ENCODE measurements at places on chromosomes 4 and X. TPM values are rescaled to one million over a fixed set of nuclear protein-coding genes. Genes with fewer than 3 reads are reported as not detected.

- H3K4me3 ChIP-seq, result no peak overlapping the region
- H3K4me1 ChIP-seq, result peaks cover 27% of the 10 kb centered on the region
- DNase-seq, result no peak
- H3K27ac ChIP-seq, result no peak overlapping the region
- H3K36me3 ChIP-seq, result no peaks in the 10 kb centered on the region
These were observed 181.5 kb downstream of the SHROOM3 start for GRCh38 chr4:76616526-76616925.

- no peak overlapping the region for H3K4me3 ChIP-seq
- no peak for DNase-seq
- H3K27ac ChIP-seq, result no peak overlapping the region
- H3K4me1 ChIP-seq, result no peaks in the 10 kb centered on the region
These were observed 15.0 kb downstream of the SRPX2 start for GRCh38 chrX:100658941-100659381.

The PAGE2B gene
- total RNA-seq, result not detected

DNA sequence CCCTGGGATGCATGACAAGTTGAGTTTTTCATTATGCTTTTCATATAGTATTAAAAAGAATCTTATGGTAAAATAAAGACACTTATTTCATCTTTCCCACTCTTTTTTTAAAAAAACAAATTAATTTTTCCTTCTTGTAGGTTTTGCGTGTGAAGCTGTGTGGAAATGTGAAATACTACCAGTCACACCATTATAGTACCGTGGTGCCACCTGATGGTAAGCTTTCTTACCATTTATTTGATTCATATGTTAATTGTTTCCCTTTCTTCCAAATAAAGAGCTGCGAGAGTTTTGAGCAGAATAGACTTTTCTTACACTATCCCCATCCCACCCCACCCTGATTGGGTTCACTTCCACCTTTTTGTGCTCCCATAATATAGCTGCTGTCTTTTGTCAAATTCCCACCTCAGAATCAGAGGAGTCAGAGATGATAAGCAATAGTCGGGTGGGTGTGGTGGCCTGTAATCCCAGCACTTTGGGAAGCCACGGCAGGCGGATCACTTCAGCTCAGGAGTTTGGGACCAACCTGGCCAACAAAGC, 44.3 kb downstream of the CASP6 start:
- H3K36me3 ChIP-seq, result no peaks in the 10 kb centered on the region
- H3K4me3 ChIP-seq, result no peak overlapping the region
- H3K27ac ChIP-seq, result no peak overlapping the region
- no peaks in the 10 kb centered on the region for H3K27me3 ChIP-seq

DNA sequence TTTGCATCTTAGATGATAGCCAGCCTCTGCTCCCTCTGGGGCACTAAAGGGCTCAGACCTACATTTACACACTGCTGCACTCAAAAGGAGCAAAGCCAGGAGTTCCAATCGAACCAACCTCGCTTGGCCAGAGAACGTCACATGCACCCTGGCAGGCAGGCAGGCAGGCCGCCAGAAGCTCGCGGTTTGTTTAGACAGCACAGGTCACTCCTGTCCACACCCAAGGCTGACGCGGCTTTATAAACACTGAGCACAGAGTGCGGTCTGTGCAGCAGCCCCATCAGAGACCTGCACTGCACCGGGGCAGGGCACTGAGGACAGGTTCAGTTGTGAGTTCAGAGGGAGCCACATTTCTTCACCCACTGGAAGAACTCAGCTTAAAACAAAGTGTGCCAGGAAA, 143.9 kb downstream of the BCOR start:
- no peaks in the 10 kb centered on the region for H3K36me3 ChIP-seq
- H3K27ac ChIP-seq, result no peak overlapping the region
- peak; percentile 75 for DNase-seq
- H3K4me3 ChIP-seq, result no peak overlapping the region
- H3K4me1 ChIP-seq, result peaks cover 10% of the 10 kb centered on the region
- H3K27me3 ChIP-seq, result no peaks in the 10 kb centered on the region

The TRIM60 gene
- not detected for total RNA-seq

DNA sequence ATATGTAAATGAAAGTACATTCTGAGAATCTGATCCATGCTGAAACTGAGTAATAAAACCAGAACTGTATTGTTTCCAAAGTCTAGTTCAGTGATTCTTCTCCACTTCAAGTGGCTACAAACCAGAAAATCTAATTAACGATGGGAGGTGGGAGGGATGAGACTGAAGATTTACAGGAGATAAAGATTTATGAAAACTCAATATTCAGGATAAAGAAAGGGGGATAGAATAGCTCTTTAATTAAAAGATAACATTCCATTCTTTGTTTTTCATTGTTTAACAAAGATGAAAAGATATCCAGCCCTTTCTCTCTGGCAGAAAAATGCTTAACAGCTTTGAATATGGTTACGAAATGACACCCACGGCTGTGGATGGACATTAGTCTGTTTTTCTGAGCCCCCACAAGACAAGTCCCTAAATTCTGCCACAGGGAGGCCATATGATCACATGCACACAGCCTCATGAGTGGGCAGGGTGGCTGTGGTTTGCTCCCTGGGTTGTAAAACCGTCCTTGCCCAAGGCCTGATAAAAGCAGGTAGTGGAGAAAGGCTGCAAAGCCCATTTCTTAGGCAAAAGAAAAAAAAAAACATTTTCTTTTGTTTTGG, 36.4 kb downstream of the TMEM150C start:
- no peaks in the 10 kb centered on the region for H3K4me1 ChIP-seq
- no peak for DNase-seq
- H3K36me3 ChIP-seq, result no peaks in the 10 kb centered on the region
- no peaks in the 10 kb centered on the region for H3K27me3 ChIP-seq

The TBX22 gene
- total RNA-seq, result not detected

- H3K27me3 ChIP-seq, result no peaks in the 10 kb centered on the region
- no peak for DNase-seq
- H3K4me3 ChIP-seq, result no peak overlapping the region
- no peaks in the 10 kb centered on the region for H3K4me1 ChIP-seq
- no peaks in the 10 kb centered on the region for H3K36me3 ChIP-seq
These were observed 7.9 kb downstream of the RAB33A start for GRCh38 chrX:130179579-130180215.

The SSX4 gene
- total RNA-seq, result not detected

- H3K4me1 ChIP-seq, result no peaks in the 10 kb centered on the region
- no peaks in the 10 kb centered on the region for H3K36me3 ChIP-seq
- H3K4me3 ChIP-seq, result no peak overlapping the region
- H3K27me3 ChIP-seq, result no peaks in the 10 kb centered on the region
- no peak for DNase-seq
These were observed 28.6 kb downstream of the FAM241A start for GRCh38 chr4:112173593-112174558.

DNA sequence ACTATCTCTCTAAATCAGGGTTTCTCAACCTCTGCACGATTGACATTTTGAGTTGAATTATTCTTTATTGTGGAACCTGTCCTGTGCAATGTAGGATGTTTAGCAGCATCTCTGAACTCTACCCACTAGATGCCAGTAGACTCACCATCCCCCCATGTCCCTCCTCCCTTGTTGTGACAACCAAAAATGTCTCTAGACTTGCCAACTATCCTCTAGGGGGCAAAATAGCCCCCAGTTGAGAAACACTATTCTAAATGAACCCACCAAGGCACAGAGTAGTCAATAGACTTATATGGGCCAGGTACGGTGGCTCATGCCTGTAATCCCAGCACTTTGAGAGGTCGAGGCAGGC, 49.1 kb upstream of the GAB1 start:
- no peaks in the 10 kb centered on the region for H3K27me3 ChIP-seq
- no peak for DNase-seq
- no peak overlapping the region for H3K4me3 ChIP-seq
- H3K27ac ChIP-seq, result no peak overlapping the region
- no peaks in the 10 kb centered on the region for H3K4me1 ChIP-seq

DNA sequence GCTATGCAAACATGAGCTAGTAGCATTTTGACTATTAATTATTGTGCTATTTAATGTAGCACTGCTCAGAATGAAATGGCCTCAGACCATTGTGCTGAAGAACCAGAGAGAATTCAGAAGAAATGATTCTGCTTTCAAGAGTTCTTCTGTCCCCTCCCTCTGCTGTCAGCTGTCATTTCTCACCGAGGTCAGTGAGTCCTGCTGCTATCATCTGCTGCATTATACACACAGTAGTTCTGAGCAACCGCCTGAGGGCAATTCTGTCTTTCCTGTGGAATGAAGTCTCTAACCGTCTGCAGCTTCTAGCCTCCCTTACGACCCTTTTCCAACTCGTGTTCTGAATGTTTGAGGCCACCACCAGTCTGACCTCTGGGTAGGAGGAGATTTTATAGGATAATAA, 249.4 kb downstream of the HNRNPD start:
- no peak overlapping the region for H3K4me3 ChIP-seq
- no peaks in the 10 kb centered on the region for H3K27me3 ChIP-seq
- no peaks in the 10 kb centered on the region for H3K36me3 ChIP-seq

DNA sequence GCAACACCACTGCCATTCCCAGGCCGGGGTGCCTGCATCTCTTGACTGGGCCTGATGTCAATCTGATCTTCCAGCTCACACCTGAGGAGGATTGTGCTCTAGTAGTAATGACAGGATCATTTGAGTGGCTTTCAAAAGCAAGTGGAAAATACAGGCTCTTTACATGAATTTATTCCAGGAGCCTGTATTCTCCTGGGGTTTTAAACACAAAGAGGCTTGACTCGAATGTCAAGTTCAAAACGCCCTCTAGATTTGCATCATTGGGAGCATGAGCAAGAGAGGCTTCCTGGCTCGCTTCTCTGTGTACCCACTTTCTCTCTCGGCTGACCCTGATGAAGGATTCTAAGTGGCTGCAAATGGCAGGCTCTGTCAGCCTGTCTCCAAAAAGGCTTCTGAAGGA, 199.5 kb upstream of the PUDP start:
- no peaks in the 10 kb centered on the region for H3K4me1 ChIP-seq
- no peak for DNase-seq
- H3K27me3 ChIP-seq, result no peaks in the 10 kb centered on the region
- no peaks in the 10 kb centered on the region for H3K36me3 ChIP-seq

DNA sequence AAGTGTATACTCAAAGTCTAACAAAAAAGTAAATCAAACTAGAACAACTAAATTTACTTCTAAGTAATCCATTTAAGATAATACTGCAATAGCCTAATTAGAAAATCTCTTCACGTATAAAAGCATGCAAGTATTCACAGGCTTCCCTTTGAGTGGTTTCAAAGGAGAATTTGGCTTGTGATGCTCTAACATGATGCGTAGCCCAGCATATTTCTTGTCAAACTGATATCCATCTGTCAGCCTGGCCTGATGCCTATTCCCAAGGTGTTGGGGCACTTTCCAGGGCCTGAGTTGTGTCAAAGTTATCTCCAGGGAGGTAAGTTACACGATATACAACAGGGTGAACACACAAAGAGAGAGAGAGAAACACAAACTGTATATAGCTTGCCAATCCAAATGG, 287.0 kb upstream of the MAGEB18 start:
- H3K27ac ChIP-seq, result no peak overlapping the region
- H3K4me3 ChIP-seq, result no peak overlapping the region
- no peak for DNase-seq
- no peaks in the 10 kb centered on the region for H3K36me3 ChIP-seq
- H3K27me3 ChIP-seq, result no peaks in the 10 kb centered on the region
- no peaks in the 10 kb centered on the region for H3K4me1 ChIP-seq

The BMPR1B gene
- total RNA-seq, result 1.3 TPM

DNA sequence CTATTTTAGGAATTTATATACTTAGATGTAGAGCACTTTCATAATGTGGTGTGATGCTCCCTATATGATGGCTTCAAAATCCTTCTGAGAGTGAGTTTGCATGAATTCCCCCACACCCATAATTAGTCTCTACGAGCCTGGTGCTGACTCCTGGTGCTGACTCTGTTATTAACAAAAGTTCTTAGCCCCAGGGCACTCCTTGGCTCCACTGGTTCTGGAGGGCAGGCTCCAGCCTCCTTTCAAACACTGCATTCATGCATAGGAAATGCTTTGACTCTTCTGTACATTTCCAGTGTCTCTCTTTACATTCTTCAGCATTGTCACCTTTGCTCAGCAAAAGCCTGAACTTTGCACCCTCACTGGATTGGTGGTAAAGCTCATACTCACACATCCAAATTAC, 64.0 kb downstream of the LNX1 start:
- no peak overlapping the region for H3K27ac ChIP-seq
- no peak for DNase-seq
- no peaks in the 10 kb centered on the region for H3K36me3 ChIP-seq

DNA sequence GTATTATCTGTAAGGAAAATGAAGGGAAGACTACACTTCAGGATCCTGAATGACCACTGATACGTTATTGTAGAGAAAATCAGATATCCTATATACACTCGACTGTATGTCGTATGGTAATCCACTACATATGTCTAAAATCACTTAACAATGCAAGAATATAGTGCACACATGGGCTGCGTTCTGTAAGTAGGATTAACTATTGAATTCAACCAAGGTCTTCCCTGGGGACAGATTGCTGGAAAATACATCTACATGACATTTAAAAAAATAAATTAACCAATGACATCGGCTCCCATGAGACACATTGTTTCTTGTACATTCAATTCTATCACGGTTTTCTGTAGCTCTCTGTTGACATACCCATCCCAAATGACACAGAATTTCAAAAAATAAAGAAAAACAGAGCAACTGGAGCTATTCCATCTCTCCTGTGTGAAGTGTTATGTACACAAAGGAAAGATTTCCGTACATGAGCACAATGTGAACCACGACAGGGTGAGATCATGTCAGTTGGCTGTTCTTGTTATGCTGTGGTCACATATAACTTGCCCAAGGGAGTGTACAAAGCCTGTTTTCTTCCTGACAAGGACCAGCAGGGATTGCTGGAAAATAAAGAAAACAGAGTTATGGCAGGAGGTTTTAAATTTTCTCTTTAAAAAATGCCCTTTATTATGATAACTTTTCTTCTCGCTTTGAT, 6.1 kb downstream of the ENOX2 start:
- H3K27ac ChIP-seq, result no peak overlapping the region
- no peaks in the 10 kb centered on the region for H3K36me3 ChIP-seq
- H3K4me1 ChIP-seq, result peaks cover 4% of the 10 kb centered on the region

The IGFBP7 gene
- total RNA-seq, result 758 TPM

GRCh38 chrX:137574784-137575293, 8.9 kb downstream of the ZIC3 start:
- H3K36me3 ChIP-seq, result no peaks in the 10 kb centered on the region
- H3K4me1 ChIP-seq, result no peaks in the 10 kb centered on the region
- H3K27ac ChIP-seq, result no peak overlapping the region

DNA sequence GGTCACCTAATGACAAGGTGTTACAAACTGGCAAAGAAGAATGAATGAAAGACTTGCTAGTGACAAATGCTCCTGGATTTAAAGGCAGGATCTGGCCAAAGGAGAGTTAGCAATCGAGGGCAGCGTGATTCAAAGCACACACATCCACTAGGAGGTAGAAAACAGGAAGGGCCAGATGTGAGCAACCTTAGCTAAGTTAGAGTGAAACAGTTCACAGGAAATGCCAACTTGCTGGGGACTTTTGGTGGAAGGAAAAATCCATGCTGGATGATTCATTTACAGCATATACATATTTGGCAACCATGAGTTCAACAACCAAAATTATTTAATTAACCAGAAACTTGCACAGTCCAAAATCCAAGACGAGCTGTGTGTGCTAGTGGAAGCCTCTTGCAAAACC, 276.9 kb downstream of the PTTG2 start:
- H3K27ac ChIP-seq, result peak overlapping the region; percentile 10
- H3K27me3 ChIP-seq, result no peaks in the 10 kb centered on the region
- no peak overlapping the region for H3K4me3 ChIP-seq
- DNase-seq, result no peak

The ADAMTS3 gene
- total RNA-seq, result 0.26 TPM

The RASGEF1B gene
- 4.3 TPM for total RNA-seq

- DNase-seq, result no peak
- H3K4me1 ChIP-seq, result no peaks in the 10 kb centered on the region
- H3K4me3 ChIP-seq, result no peak overlapping the region
- H3K36me3 ChIP-seq, result no peaks in the 10 kb centered on the region
- H3K27me3 ChIP-seq, result no peaks in the 10 kb centered on the region
These were observed 6.8 kb upstream of the TMEM144 start for GRCh38 chr4:158203436-158203835.

GRCh38 chrX:57899064-57899463, 11.2 kb downstream of the ZXDA start:
- H3K27ac ChIP-seq, result no peak overlapping the region
- no peaks in the 10 kb centered on the region for H3K36me3 ChIP-seq

The PITX2 gene
- not detected for total RNA-seq

Measured in body of pancreas (tissue), 4 donors.